ENCODE measurements at places on chromosomes 3 and 15. TPM values are rescaled to one million over a fixed set of nuclear protein-coding genes. Genes with fewer than 3 reads are reported as not detected.

The CFAP20DC gene
- total RNA-seq = 2.6 TPM

DNA sequence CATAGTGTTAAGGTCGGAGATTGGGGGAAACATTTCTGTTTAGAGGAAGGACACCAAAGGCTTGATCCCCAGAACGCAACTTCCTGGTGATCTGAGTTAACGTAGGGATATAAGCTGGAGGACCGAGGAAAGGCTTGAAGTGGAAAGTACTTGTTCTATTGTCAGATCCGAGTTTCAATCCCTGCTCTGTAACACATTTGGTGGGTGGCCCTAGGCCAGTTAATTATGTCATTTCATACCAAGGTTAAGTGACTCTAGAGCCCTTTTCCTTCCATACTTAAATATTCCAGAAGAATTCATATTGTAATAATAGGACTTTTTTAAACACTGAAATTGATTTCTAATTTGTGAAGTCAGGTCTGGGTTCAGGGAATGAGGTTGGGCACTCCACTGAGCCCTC lies 80.9 kb downstream of the RPLP1 start:
- DNase-seq = no peak

DNA sequence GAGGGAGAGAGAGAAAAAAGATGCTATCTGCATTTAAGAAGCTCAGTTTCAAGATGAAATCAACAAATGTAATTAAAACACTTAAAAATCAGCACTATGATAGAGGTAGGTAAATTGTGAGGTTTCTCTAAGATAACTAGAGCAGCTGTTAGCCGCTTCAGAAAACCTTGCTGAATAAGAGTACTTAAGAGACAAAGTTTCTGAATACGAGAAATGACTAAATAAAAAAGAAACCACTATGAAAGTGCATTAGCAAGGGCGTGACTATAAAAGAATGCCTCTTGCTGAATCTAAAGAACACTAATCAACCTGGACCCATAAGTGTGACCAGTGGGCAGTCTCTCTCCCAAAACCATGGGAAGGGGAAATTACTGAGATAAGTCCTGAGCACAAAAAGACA lies 41.8 kb downstream of the IQCB1 start:
- no peak for DNase-seq

DNA sequence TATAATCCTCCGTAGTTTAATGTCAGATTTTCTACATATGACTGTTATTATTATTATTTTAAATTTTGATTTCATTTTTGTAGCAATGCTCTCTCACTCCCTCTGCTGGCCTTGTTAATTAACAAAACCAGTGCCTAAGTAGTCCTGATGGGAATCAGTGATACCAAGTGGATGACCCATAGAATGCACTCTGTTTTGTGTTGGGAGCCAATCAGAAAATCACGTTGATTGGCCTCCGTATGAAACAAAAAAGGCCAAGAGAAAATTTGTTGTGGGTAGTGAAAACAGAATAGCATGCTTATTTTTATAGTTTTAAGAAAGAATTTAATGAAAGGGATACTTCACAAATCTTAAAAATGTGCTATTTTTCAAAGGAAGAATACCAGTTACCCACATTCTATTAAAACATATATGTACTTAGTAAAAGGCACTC lies 34.4 kb upstream of the MEIS2 start:
- no peak for DNase-seq

DNA sequence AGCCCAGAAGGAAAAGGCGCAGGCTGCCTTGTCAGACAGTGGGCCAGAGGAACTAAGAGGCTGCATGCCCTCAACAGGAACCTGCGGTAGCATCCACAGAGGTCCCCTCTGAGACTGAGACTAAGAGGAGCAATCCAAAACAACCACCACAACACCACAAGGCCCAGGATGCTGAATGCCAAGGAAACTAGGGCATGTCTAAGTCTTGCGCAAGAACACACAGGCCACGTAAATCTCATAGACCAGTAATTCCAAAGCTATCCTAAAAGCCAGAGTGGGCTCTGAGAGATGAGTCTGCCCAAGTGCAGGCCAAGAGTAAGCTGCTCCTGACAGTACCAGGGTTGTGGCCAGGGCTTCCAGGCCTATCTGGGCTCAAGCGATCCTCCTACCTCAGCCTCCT lies 12.9 kb downstream of the MON1A start:
- no peak for DNase-seq

- peak; percentile 18 for DNase-seq
Observed at GRCh38 chr3:127822682-127823425, 539 bp upstream of the MGLL start.

- DNase-seq = no peak
Observed at GRCh38 chr15:62047282-62047827, 12.9 kb downstream of the VPS13C start.

The PCOLCE2 gene
- not detected for total RNA-seq

DNA sequence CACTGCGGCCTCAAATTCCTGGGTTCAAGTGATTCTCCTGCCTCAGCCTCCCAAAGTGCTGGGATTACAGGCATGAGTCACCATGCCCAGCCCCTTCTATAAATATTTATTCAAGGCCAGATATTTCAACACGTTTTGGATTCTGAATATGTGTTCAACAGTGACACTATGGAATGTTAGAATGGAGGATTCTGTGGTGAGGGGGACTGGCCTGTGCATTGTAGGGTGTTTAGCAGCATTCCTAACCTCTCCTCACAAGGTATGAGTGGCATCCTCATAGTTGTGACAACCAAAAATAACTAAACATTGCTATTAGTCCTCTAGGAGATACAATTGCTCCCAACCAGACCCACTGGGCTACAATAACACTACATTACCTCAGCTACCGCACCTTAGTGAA lies 104.0 kb upstream of the ATP10A start:
- no peak for DNase-seq

- peak; percentile 50 for DNase-seq
Observed at GRCh38 chr3:5187920-5188418, 462 bp downstream of the EDEM1 start.

The SLC9C1 gene
- total RNA-seq = not detected

The CELSR3 gene
- total RNA-seq = 12.6 TPM

The ESYT3 gene
- 0.35 TPM for total RNA-seq

- DNase-seq = no peak
Observed at GRCh38 chr15:38130740-38131498, 121.7 kb upstream of the SPRED1 start.

DNA sequence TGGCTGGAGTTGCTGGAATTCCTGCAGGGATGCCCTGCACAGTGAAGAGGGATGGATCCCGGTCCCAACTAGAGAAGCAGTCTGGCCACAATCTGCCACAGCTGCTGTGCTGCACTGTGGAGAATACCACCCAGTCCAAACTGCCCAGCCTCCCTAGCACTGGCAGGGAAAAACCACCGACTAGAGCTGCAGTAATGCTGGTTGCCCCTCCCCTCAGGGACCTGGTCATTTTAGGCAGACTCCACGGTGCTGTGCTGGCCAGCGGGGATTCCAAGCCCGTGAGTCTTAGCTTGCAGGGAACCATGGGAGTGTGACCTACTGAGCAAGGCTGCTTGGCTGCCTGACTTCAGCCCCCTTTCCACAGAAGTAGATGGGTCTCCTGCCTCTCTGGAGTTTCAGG lies 478.0 kb upstream of the ATP11B start:
- DNase-seq = no peak

GRCh38 chr3:12553921-12554391 lies 2.9 kb upstream of the MKRN2 start:
- DNase-seq = peak; percentile 13

DNA sequence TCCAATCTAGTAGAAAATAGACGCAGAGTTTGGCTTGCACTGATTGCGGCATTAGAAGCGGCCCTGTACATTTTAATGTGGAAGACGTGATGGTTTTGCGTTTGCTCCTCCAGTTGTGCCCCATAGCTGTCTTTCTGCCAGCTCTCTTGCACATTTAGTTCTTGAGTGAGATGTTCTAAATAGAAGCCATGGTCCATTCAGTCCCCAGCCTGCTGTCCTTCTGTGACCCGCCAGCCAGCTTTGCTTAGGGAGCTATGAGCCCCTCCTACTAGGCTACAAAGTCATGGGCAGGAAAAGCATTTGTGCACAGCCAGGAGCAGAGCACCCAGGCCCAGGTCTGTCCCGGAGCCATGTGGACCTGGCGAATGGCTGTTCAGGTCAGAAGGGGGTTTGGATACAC lies 50.3 kb downstream of the APBA2 start:
- no peak for DNase-seq

The CHDH gene
- total RNA-seq = 0.02 TPM

GRCh38 chr15:78399091-78399490 lies 38.9 kb upstream of the IREB2 start:
- DNase-seq = no peak

GRCh38 chr3:45123581-45124269 lies 22.5 kb downstream of the CDCP1 start:
- no peak for DNase-seq

The TSPAN3 gene
- 6.9 TPM for total RNA-seq

- DNase-seq = no peak
Observed at GRCh38 chr15:40302981-40303380, 4.8 kb downstream of the PLCB2 start.

- no peak for DNase-seq
Observed at GRCh38 chr15:98447069-98447468, 201.3 kb upstream of the IGF1R start.

DNA sequence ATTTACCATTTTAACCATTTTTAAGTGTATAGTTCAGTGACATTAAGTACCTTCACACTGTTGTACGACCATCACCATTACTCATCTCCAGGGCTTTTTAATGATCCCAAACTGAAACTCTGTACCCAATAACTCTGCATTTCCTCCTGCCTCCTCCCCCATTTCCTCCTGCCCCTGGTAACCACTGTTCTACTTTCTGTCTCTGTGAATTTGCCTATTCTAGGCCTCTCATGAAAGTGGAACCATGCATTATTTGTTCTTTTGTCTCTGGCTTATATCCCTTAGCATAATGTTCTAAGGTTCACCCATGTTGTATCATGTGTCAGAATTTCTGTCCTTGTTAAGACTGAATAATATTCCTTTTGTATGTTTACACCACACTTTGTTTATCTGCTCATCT lies 154.2 kb downstream of the MECOM start:
- DNase-seq = no peak

Measured in activated naive CD4-positive, alpha-beta T cell treated with anti-CD3 and anti-CD28 coated beads, Interleukin-2, amount 50 U/mL, for 72 hours (primary cell).